Sciatic nerve (tissue), 2 donors: ENCODE measurements at places on chromosomes 7 and 10. TPM values are rescaled to one million over a fixed set of nuclear protein-coding genes. Genes with fewer than 3 reads are reported as not detected.

DNA sequence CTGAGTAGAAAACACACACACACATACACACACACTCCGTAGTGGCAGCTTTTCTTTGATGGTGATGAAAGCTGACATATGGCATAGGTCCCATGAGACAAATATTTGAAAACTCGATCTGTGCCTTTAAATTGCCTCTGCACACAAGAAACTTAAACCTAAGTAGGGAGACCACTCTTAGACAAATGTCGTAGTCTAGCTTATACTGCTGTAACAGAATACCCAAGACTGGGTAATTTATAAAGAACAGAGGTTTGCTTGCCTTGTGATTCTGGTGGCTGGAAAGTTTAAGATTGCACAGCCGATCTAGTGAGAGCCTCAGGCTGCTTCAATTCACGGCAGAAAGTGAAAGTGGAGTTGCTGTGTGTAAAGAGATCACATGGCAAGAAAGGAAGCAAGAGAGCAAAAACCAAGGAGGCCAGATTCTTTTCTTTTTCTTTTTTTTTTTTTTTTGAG, 489.4 kb upstream of the SORCS1 start:
- no peak for DNase-seq

DNA sequence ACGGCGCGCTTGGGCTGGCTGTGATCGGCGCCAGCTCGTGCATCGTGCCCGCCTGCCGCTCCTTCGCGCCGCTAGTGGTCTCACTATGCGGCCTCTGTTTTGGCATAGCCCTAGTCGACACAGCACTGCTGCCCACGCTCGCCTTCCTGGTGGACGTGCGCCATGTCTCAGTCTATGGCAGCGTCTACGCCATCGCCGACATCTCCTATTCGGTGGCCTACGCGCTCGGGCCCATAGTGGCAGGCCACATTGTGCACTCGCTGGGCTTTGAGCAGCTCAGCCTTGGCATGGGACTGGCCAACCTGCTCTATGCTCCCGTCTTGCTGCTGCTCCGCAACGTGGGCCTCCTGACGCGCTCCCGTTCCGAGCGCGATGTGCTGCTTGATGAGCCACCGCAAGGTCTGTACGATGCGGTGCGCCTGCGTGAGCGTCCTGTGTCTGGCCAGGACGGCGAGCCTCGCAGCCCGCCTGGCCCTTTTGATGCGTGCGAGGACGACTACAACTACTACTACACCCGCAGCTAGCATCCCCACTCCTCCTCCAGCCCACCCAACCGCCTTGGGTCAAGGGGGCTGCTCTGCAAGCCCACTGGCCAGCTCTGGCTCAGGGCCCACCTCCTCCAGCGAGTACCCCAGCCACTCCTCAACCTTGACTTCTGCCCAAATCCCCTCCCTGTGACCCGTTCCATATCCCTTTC, 1.9 kb downstream of the SLC18A3 start:
- peak; percentile 35 for DNase-seq

DNA sequence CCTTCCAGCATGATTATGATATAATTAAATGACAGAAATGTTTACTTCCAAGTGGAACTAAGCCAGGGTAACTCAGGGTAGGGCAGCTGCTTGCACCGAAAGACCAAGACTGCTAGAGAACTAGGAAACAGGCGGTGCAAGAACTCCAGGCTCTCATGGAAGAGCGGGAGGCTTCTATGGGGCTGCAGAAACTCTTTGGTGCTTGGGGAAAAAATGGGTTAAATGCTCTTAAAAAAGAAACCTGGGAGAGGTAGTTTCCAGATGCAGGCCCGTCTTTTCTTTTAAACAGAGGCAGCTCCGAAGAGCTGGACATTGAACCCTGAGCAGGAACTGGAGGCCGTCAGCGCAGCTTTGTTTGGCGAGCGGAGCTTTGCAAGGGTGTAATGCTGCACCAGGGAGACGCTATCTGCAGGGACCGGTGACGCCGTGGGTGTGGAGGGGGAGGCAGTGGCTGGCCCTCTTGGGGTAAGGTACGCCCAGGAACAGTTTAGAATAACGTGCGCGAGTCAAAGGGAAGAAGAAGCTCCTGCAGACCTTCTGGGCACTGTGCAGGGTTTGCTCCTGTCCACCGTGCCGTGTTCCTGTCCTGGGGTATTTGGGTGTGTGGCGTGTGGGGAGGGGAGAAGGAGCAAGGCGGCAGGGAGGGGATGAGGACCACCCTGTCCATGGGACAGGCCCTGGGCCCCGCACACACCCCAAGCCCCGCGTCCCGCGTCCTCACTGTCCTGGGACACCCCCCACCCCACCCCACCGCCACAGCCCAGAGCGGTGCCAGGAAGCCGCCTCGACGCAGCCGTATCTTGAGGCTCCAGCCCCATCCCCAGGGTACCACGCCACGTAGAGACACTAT, 59.0 kb downstream of the EGFR start:
- no peak for DNase-seq

GRCh38 chr10:106793617-106794016, 370.9 kb downstream of the SORCS1 start:
- no peak for DNase-seq

DNA sequence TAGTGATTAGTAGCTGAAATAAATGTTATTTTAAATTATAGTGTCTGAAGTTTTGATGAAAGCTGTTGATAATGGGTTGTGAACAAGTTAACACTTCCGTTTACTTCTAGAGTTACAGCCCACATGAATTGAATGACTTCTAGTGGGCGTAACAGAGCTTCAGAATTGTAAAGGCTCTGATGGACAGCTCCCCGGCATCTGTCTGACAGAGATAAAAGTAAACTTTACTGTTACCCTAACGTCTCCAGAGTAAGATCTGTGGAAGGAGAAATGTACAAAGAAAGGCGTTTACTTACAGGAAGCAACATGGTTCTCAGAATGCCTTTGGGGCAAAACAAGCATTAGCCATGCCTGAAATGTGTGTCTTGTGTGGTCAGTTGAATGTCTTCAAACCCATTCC, 124.4 kb downstream of the ADARB2 start:
- no peak for DNase-seq

DNA sequence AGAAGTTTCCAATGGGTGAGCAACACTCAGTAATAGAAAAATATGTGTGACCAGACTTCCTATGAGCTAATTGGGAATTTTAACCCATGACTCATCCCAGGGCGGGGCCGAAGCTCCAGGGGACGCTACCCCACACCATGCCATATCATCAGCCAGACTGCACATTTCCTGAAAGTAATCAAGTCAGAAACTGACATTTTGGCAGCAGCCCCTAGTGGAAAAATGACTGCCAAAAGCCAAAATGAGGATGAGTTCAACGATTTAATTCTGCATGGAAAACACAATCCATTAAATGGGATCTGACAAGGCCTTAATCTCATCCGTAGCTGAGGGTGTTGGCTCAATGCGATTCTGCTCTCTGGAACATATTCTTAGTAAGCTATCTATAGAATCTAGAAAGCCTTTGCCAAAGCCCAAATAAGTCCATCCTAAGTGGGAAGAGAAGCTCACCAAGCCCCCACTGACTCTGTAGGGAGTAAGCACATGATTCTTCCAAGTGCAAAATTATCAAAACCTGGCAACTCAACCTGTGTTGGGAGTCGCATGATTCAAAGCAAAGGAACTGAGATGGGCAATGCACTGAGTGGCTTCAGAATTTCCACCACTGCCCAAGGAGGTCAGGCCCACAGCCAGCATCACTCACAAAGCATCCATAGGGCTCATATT, 93.1 kb upstream of the PDE1C start:
- DNase-seq = peak; percentile 62

- peak; percentile 90 for DNase-seq
These were observed 170.2 kb downstream of the FAM107B start for GRCh38 chr10:14604181-14605142.

Gene MRLN
- not detected for total RNA-seq

Gene CTAGE8
- total RNA-seq = 1.2 TPM

Gene SRRM3
- 2.9 TPM for total RNA-seq
